ENCODE measurements at places on chromosomes 16 and 17. TPM values are rescaled to one million over a fixed set of nuclear protein-coding genes. Genes with fewer than 3 reads are reported as not detected.

Gene CLEC10A
- polyA plus RNA-seq, result not detected

DNA sequence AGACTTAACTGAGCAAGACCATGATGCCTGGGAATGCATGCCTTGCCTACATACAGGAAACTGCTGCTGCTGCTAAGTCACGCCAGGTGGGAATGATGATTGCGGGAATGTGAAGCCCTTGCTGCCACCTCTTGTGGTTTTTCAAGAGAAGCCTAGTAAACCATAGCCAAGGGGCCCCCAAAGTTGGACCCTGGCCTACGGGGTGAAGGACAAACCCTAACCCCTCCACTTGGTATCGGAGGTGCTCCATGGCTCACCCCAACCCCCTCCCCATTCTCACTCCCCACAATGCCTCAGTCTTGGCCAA lies 233.9 kb downstream of the ZNF423 start:
- DNase-seq, result no peak

Gene ST6GALNAC2
- 0.84 TPM for polyA plus RNA-seq

DNA sequence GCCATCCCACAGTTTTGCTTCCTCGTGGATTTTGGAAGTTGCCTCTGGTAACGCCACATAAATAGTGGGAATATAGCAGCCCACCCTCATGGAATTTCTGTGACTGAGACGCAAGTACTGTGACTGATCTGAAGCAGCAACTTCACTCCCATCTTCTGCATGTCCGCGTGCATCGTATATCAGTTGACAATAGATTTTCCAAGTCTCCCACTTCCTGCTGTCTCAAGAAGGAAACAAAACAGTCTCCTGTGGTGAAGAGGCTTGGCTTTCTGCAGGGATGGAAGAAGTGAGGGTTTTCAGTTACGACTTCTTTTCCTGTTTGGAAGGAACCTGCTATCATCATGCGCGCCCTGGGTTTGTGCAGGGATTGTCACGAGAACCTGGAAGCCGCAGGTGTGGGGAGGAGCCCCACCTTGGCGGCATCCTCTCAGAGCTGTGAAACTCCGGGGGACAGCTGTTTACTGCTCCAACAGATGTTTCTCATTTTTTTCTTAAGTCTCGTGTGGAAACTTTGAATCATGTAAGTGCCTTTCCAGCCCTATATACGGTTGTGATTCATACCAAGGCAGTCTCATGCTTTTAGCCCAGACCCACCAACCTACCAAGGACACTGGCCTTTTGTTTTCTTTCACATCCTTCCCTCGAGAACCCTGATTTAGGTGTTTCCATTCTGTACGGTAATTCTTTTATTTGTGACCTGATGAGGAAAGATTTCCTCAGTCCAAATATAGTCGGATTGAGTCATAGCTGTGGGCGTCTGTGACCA lies 57.5 kb downstream of the WIPI1 start:
- DNase-seq, result no peak

DNA sequence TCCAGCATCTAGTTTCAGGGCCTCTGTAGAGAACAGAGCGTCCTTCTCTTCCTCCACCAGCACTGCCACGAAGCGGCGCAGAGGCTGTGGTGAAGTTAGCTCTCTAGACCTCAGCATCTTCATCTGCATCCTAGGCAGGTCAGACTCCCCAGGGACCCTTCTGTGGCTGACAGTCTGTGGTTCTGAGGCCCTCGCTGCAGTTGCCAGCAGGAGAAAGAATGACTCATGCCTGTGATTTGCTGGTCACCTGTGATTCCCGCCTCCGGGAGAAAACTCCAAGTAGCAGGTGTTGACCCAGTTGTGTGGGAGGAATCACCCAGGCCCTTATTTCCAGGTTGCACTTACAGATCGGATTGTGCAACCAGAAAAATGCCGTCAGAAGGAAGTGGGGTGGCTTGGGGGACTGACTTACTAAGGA lies 117.3 kb upstream of the CACNG5 start:
- DNase-seq, result no peak

GRCh38 chr16:86073763-86074493 lies 175.0 kb downstream of the IRF8 start:
- no peak for DNase-seq

Gene SIRT7
- 29.3 TPM for polyA plus RNA-seq

- DNase-seq, result no peak
Observed at GRCh38 chr16:55641430-55642056, 14.2 kb upstream of the SLC6A2 start.

GRCh38 chr17:57294629-57295501 lies 38.5 kb downstream of the MSI2 start:
- DNase-seq, result no peak

DNA sequence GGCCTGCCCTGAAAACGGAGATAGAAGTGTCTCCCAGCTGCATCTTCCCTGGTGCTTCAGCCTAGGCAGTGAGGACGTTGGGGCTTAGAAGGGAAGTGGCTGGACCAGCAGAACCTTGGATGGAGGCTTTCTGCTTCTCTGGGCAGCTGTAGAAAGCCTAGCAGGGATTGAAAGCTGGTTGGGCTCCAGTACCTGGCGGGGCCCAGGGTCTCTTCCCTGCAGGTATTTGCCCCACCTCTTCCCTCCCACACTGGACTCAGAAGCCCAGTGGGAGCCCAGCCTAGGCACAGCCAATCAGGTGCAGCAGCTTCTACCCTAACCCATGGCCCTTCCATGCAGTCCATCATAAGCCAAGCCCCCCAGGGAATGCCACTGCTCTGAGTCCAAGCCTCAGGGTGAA lies 190.3 kb upstream of the IRX6 start:
- no peak for DNase-seq

Gene LRRC37B
- 5.3 TPM for polyA plus RNA-seq

DNA sequence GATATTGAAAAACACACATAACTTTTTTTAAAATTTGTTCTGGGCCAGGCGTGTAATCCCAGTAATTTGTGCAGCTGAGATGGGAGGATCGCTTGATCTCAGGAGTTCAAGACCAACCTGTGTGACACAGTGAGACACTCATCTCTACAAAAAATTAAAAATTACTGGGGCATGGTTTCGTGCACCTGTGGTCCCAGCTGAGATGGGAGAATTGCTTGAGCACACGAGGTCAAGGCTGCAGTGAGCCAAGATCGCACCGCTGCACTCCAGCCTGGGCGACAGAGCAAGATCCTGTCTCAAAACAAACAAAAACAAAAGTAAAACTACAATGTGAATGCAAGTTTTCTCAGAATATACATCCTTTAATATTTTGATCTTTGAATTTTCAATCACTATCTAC lies 15.1 kb downstream of the C16orf54 start:
- DNase-seq, result no peak

DNA sequence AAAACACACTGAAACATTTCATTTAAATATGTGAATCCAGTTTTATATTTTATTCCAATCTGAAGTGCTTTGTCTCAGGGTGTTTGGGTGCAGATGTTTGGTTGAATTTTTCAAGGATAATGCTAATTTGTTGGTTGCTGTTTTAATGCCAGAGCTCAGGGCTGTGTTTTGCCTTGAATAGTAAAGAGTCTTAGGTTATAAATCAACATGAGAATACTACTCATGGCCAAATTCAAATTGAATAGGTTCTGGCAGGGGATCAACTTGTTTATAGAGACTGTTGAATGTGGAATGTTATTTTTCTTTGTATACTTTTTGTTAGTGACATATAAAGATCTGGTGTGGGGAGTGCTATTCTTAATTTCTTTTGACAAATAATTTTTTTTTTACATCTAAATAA lies 18.8 kb downstream of the TOM1L1 start:
- DNase-seq, result no peak

DNA sequence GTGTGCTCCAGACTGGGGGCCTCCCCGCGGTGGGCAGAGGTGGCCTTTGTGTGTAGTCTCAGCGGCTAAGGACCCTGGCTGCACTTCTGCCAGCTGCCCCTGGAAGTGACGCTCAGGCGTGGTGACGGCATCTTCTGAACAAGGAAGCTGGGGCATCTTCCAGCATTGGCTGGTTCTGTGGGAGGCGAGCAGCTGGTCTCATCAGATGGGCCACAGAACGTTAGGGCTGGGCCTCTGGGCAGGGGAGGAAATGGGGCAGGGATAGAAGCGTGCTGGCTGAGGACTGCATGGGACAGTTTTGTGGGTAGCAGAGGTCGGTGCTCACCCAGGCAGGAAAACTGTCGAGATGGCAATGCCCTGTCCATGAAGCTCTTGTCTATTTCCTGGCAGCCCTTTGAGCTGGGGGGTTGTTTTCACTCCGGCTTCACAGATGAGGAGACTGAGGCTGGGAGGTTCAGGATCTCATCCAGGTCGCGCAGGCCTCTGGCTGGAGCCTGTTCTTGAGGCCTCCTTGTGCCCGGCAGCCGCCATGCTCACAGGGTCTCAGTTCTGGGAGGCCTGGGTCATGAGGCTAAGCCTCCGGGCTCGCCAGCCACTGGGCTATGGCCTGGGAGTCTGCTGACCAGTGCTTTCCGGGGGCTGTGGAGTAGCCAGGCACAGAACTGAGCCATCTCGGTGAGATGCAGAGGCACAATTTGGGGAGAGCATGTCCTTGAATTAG lies 16.3 kb downstream of the IRF8 start:
- no peak for DNase-seq

DNA sequence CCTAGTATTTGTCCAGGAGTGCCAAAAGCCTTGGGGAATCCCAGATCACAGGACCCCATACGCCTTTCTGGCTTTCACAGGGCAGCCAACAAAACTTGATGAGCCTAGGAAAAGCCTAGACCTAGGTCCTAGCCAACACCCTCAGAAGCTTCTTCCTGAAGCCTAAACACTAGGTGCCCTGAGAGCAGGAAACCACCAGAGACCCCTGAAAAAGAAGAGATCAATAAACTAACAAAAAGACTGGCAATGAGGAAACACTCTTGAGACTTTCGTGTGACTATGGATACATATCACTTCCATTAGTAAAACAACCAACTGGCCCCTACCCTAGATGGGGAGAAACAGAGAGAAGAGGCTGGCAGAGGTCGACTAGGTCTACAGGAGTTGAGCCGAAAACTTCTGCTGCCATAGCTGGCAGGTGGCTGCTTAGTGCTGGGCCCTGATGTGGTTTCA lies 1.2 kb downstream of the ORMDL3 start:
- DNase-seq, result no peak

Gene CX3CL1
- polyA plus RNA-seq, result not detected

- DNase-seq, result no peak
Observed at GRCh38 chr17:67467500-67468455, 90.7 kb downstream of the PITPNC1 start.

Gene GLIS2
- polyA plus RNA-seq, result not detected

DNA sequence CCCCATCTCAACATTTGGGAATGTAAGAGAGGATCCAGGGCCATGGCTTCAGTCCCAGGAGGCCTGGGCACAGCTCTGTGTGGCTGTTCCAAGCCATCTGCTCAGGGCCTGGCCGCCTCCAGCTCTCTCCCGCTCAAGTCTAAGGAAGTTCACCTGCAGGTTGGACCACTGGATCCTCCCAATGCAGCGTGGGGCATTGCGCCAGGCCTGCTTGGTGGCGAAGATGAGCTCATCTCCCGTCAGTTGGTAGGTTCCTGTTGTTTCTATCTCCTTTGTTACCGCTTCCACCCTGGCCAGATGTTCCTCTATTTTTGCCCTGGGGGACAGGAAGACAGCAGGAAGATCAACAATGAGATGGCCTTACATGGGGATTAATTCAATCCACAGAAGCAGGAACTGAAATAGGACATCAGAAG lies 17.5 kb downstream of the NOS2 start:
- no peak for DNase-seq

All from naive B cell (primary cell).